ENCODE measurements at places on chromosomes 13 and 19.

GRCh38 chr13:46996316-46997030, 99.6 kb upstream of the HTR2A start:
- DNase-seq = no peak

DNA sequence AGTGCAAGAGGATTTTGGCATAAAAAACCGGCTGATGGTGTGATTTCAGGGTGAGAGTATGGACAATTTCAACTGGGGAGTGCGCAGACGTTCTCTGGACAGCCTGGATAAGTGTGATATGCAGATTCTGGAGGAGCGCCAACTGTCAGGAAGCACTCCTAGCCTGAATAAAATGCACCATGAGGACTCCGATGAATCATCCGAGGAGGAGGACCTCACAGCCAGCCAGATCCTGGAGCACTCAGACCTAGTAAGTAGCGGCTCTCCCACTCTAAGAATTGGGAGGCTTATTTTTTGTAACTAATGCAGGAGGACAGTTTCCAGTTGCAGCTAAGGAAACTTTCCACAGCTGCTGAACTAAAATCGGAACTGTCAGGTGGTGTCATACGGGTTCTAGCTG, 53.6 kb downstream of the ZAR1L start:
- DNase-seq = peak; percentile 93

- no peak for DNase-seq
Observed at GRCh38 chr13:43036351-43037250, 13.2 kb downstream of the DNAJC15 start.

DNA sequence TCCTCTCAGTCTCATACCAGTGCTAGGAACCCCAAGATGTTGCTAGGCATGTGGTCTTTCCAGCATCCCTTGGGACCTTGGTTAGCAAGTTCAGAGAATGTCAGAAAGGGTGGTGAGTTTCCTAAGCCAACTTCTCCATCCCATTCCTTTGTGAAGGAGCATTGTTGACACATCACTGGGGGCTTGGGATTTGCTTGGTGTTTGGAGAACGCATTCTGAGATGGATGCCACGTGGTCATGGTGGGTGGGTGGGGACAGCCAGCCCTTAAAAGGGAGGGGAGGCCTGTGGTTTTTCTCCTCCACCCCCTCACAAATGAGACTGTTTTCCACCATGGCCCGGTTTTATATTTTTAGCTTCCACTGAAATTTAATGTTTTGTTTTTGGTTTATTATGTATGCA, 83.3 kb upstream of the ZNF536 start:
- DNase-seq = no peak

DNA sequence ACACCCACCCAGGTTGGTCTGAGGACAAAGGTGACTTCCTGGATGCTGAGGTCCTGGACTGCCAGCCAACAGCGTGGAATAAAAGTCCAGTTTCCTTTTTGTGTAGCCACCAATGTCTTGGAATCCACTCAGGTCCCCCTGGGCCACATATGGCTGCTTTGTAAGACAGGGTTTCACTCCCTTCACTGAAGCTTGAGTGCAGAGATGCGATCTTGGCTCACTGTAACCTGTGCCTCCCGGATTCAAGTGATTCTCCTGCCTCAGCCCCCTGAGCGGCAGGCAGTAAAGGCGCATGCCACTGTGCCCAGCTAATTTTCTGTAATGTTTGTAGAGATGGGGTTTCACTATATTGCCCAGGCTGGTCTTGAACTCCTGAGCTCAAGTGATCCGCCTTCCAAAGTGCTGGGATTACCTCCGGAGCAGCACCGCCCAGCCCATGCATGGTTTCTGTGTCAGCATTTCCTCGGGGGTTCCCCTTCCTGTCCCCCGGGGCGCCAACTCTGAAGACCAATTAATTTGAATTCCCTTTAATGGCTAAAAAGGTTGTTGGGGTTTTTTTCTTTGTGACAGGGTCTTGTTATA, 17.5 kb downstream of the KANK2 start:
- DNase-seq = no peak

DNA sequence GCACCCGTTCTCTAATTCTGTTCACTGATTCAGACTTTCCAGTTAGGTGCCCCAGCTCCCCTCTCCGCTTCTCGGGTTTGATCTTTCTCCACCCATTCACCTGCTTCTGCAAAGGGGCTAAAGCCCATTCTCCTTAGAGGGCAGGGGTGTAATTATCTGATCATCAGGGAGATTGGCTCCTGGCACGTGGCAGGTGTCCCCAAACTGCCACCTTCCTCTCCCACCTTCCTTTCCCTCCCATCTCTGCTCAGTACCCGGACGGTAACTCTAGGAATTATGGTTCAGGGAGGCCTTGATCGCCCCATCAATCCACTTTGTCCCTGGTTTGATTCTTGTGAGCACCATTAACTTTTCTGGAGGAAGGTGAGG, 212 bp downstream of the FFAR1 start:
- DNase-seq = no peak

DNA sequence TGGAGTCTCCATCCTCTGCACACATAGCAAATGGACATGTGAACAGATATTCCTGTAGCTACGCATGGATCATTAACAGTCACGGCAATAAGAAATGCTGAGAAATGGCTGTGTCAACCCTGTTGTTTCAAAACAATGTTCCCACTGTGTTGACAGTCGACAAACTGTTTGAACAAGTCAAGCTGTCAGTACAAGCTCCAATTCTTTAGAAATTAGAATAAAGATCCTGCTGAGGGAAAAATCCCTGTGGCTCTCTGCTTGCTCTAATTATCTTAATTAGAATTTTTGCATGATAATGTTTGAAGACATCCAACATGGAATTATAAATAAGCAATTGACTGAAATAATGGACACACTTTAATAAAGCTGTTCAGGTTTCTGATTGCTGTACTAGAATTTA, 37.9 kb upstream of the CPB2 start:
- DNase-seq = no peak

GRCh38 chr19:35959968-35960320, 23.8 kb downstream of the LRFN3 start:
- no peak for DNase-seq

DNA sequence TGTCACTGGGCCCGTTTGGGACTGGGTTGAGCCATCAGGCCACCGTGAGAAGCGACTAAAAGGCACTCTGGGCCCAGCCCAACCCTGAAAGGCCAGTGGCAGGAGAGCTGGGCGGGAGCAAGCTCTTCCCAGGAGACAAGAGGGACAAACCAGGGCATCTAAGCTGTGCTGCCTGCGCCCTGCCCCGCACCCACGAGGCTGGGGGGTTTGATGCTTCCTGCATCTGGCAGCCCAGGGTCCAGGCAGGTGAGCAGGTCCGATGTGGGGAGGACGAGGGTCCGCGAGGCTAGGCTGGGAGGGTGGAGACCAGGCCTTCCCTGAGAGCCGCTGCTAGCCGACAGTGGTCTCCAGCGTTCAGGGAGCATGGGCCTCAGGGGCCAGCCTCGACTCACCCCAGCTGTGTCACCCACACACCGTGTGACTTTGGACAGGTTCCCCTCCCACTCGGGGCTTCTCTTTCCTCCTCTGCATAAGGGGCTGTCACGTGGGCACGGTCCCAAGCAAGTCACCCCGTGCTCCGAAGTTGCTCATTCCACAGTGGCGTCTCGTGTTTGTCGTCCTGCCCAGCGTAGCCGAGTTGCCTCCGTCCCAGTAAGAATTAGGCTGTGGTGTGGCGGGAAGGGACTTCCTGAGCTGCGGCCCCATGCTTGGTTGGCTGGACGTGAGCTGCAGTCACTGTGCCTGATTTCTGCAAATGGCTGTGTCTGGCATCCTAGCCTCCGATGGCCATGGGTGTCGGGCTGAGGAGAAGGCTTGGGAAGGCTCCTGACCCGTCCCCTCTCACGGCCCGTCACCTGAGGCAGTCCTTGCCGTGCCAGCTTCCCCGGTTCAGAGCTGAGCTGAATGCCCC, 15.8 kb downstream of the PLIN4 start:
- DNase-seq = no peak

- DNase-seq = no peak
Observed at GRCh38 chr19:42634409-42635232, 39.9 kb upstream of the CEACAM8 start.

GRCh38 chr13:109333893-109334651, 452.3 kb downstream of the IRS2 start:
- no peak for DNase-seq

- peak; percentile 47 for DNase-seq
Observed at GRCh38 chr13:27967203-27967735, 1.8 kb downstream of the CDX2 start.

DNA sequence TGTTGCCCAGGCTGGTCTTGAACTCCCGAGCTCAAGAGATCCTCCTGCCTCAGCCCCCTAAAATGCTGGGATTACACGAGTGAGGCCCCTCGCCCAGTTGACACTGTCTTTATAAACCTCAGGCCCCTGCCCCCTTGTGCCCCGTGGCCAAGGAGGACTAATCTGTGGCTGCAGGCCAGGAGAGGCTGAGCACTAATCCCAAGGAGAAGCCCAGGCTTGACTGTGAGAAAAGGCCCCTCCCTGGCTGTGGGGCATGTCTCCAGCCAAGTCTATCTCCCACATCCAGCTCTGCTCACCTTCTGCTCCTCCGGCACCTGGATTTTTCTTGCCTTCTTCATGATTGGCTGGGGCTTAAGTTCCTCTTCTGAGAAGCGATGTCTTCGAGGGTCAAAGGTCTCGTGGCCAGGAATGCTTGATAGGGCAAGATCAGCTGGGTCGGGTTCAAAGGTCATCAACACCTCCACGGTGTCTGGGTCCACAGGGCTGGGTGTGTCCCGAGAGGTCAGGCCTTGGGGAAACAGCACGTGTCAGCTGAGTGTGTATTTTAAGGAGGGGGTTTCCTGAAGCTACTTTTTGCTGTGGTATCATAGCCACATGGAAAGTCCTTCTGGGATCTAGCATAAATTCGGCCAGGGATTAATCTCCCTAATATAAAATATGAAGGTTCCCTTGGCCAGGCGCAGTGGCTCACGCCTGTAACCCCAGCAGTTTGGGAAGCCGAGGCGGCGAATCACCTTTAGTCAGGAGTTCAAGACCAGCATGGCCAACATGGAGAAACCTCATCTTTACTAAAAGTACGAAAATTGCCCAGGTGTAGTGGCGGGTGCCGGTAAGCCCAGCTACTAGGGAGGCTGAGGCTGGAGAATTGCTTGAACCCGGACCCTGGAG, 3.8 kb downstream of the DBP start:
- DNase-seq = no peak

- no peak for DNase-seq
Observed at GRCh38 chr13:32232263-32232662, 82.9 kb downstream of the ZAR1L start.

DNA sequence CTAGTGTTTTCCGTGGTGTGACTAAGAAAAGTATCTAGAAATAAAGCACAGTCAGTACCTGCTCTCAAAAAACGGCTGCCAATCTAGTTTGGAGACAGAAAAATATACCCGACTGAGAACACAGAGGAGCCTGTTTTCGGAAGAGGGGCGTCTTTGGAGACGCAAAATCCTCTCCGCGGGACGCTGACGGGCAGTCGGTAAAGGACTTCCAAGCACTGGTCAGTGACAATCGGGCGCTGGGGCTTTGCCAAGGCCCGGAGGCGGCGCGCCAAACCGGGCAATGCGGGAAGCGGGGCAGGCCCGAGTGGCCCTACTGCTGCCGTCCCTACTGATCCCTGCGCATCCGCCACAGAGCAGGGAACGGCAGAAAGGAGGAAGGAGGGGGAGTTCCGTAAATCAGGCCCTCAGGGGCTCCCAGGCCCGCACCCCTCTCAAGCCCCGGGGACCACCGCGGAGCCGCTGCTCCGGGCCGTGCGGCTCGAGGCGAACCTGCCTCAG, 588 bp upstream of the DPY19L3 start:
- DNase-seq = no peak

DNA sequence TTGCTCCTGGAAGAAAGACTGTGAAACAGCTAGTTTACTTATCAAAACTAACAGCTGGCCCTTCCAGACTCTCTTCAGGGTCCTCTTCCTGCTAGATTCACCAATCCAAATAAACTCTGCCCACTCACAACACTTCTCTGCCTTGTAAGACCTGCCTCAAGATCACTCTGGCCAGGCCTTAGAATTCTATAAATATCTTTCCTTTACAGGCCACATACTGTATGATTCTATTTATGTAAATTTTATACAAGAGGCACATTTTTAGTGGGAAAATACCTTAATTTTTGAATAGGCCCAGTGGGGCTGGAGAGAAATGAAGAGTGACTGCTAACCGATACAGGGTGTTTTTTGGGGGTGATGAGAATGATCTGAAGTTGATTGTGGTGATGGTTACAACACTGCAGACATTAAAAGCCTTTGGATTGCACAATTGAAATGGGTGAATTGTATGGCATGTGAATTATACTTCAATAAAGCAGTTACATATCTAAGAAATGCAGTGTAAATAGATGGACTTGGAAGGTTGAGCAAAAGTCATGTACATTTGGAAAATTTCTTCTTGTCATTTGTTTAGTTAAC, 141.8 kb downstream of the GPC5 start:
- peak; percentile 48 for DNase-seq

- no peak for DNase-seq
Observed at GRCh38 chr13:48175185-48175584, 57.8 kb upstream of the ITM2B start.

DNA sequence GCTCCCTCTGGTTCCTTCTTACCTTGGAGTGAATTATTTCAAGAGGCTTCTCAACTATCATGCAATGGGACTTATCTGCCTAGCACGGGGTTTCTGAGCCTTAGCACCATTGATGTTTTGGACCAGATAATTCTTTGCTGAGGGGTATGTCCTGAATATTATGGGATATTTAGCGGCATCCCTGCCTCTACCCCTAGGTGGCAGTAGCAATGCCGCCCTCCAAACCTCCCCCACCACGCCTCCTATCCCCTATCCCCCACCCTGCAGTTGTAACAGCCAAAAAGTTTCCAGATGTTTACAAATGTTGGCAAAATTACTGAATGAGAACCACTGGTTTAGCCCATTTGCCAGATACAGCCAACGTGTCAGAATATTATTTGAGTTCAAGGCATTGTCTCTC, 125.5 kb downstream of the POSTN start:
- no peak for DNase-seq

DNA sequence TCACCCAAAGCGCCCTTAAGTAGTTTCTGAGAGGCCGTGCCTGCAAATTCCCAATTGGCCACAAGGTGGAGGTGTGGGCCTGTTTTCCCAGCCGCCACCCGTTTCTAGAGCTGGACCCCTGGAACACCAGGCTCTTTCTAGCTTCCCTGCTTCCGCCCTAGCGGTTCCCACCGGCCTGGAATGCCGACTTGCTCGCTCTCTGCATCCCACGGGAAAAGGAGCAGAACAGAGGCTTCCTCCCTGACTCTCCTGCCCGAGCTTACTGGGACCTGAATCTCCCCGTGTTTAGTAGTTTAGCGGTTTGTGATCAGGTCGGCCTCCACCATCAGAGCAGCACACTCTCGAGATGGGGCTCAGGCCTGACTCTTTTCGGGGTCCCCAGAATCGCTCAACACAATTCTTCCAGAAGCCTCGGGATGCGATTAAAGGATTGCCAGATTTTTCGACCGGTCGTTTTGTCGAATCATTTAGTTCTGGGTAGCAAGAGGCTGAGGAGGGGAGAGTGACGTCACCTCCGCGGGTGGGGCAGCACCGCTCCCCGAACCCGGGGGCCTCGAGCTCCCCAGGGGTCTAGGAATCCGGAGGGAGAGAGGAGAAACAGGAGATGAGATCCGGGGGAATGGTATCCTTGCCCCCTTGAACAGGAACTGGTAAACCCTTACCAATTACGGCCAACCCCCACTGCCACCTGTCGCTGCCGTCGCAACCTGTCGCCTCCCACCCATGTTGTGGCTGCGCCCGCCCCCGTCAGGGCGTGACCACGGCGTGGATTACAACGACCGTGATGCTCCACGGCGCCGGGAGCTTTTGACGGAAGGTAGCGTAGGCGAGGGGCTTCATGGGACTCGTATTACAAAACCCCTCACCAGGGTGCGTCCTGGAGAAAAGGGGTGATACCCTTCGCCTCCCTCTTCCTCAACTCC, 8.0 kb downstream of the NAPSA start:
- DNase-seq = peak; percentile 50

Measured in mesenchymal stem cell (in vitro differentiated cells and primary cell).